NCI-H82 (cell line): ENCODE measurements at places on chromosomes 6 and 20.
A peak's percentile ranks its signal among the peaks of the same experiment; 100 is the strongest.

- DNase-seq: peak; percentile 13
These were observed 56.5 kb downstream of the SHLD1 start for GRCh38 chr20:5806457-5807263.

DNA sequence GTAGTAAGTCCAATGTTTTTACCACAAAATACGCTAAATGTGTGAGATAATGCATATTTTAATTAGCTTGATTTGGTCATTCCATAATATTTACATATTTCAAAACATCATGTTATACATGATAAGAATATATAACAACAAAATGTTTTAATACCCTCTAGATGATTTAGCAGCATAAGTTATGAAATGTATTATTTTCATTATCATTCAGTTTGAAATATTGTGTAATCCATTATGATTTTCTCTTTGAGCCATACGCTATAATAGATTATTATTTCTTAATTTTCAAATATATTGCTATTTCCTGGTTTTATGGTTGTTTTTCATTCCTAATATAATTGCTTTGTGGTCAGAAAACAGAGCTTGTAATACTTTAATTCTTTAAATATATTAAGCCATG lies 163.3 kb upstream of the KCNQ5 start:
- no peak for DNase-seq

DNA sequence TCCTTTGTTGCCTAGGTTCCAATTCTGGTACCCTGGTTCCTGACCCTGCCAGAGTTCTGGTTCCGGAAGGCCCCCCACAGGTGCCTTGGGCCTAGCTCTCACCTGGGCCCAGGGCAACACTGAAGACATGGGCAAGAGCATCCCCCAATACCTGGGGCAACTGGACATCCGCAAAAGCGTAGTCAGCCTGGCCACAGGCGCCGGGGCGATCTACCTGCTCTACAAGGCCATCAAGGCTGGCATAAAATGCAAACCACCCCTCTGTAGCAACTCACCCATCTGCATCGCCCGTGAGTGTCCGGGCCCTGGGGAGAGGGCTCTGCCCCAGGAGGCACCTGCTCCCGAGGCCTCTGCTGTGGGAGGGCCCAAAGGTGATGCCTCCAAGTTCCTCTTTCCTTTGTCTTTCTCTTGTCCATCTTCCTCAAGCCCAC lies at the start of gene ARMC12:
Gene ARMC12, plus strand, starts transcription at position 51 of the 431 bp plus-strand sequence. Its CDS starts 77 bp downstream, at position 128.
- DNase-seq: no peak

DNA sequence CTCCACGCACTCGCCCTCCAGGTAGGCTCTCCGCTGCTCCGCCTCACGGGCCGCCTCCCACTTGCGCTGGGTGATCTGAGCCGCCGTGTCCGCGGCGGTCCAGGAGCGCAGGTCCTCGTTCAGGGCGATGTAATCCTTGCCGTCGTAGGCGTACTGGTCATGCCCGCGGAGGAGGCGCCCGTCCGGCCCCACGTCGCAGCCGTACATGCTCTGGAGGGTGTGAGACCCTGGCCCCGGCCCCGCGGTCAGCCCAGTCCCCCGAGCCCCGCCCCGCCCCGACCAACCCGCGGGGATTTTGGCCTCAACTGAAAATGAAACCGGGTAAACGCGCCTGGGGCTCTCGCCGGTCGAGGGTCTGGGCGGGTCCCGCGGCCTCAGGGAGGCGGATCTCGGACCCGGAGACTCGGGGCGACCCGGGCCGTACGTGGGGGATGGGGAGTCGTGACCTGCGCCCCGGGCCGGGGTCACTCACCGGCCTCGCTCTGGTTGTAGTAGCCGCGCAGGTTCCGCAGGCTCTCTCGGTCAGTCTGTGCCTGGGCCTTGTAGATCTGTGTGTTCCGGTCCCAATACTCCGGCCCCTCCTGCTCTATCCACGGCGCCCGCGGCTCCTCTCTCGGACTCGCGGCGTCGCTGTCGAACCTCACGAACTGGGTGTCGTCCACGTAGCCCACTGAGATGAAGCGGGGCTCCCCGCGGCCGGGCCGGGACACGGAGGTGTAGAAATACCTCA lies 598 bp downstream of the HLA-B start:
- DNase-seq: no peak

DNA sequence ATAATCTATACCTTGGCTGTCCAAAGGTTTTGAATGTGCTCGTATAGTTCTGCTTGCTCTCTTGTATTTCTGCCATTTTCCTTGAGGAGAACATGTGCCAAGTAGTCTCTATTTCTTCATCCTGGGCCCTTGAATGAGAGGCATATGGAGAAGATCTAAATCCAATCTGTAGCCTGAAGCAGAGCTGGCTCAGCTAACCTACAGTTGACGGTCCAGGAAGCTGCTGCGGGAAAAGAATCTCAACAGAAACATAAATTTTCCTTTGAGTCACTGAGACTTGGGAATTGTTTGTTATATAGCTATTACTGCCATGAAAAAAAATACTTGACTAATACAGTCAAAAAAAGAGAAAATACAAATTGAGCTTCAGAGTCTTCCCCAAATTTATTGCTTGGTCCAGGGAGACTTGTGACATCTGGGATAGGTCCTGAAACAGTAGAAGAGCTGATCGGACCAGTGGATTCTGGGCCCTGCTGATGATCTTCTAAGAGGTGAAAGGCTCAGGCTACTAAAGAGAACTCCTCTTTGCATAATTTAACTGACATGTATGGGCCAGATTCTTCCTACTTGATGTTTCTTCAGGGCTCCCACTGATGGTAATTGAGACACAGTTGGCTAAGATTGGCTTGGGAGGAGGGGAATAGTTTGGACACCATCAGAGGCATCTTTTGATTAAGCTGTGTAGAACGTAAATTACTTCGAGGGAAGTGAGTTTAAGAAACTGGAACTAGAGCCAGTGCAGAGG lies 29.9 kb upstream of the PLCB4 start:
- DNase-seq: no peak

DNA sequence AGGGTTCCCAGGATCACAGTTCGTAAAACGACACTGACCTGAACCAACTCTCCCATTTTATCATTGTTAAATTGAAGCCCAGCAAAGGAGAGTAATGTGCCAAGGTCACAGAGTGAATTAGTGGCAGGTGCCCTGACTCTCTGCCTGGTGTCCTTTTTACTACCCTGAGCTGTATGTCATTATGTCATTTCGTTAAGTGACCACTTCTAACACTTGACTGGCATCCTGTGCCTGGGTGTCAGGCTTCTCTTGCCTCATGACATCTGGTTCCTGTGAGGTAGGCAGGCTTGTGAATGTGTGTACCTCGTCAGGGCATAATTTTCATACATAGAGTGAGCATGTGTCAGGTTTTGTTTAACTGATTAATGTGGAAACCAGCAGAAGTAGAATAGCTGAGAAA lies 48.6 kb downstream of the RALY start:
- no peak for DNase-seq

DNA sequence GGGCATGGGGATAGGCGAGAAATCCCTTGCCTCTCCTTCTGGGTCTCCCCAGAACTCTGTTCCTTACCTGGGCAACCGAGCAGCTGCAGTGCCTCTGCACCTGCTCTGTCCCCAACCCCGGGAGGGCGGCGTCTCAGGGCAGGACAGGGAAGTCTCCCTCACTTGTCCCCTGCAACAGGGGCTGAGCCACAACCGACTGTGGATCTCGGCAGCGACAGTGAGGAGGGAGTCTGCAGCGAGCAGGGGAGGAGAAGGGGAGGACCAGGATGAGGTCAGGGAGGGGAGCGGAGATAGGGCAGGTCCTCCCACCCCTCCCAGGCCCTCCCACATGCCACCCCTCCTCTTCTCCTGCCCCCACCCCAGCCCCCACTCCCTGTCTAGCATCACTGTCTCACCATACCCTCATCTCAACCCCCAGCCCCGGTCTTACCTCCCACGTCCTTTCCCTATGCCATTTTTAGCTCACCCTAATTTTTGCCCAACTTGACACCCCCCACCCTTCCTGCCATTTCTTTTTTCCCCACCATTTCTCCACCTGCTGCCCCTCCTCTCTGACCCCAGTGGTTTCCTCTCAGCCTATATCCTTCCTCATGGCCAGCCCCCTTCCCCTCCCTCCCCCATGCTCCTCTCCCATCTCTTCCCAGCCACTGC lies at the start of gene TNXB:
Gene TNXB, minus strand, starts transcription at position 225 of the 651 bp plus-strand sequence. CDS start 11,140 bp downstream, outside the sequence.
- DNase-seq: no peak

DNA sequence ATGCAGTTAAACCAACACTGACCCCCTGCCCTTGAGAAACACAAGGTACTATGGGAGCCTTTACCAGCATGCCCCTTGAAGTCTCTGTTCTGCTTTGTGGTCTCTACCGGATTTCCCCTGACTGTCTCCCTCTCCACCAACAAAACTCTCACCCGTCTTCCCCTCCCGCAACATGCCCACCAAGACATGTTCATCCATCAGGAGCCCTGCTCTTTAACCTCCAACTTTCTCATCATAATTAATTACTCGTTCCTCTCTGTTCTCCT lies 1.1 kb downstream of the ZNF165 start:
- DNase-seq: no peak

GRCh38 chr6:77463861-77464494 lies 687 bp upstream of the HTR1B start:
- DNase-seq: peak; percentile 2

GRCh38 chr6:34630040-34630439 lies 66.5 kb downstream of the ILRUN start:
- no peak for DNase-seq

- no peak for DNase-seq
These were observed 154.1 kb upstream of the BMP2 start for GRCh38 chr20:6613280-6613861.
